ENCODE measurements at places on chromosomes 12 and 14.

DNA sequence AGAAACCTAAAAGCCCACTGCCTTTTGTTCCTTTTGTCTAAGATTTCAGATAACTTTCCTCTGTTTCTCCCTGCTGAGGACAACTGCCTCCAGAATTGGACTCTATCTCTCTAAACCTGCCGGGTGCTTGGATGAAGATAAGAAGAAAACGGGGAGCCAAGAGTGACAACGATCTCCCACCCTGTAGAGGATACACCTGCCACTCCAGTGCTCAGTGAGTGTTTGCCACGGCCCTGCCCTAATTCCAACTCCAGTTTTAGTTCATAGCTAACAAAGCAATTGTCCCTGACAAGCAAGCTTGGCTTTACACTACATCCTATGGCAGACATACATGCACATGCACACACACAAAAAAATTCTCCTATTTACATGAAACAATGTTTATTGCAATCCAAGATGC is 39.3 kb downstream of the EPS8 start:
- no peak for DNase-seq

DNA sequence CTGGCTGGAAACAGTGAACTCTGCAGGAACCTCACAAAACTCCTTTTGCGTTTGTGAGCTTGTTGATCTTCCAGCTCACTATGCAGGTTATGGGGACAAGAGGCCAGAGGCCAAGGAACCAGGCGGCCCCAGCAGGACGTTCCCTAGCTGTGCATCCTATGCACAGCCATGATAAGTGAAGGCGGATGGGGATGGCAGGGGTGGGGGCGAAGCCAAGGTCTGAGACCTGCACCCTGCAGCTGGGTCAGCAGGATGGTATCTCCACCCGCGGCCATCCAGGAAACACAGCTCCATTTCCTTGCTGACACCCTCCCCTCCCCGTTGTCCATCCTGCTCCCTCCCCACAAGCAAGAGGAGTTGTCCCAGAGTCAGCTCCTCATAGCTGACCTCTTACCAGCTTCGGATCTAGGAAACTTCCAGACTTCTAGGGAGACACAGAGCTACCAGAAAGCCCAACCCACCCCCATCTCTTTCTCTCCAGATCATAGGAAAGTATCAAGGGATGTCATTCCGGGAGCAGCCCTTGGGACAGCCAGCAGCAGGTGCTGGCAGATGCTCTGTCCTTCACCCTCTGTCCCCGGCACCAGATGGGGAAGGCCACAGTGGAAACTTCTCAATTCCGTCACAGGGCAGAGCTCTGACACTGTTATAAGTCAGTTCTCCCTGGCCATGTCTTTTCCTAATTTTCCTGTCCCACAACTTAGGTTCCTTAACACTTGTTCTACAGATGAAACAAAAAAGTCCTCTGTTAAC is 9.4 kb downstream of the ZBTB39 start:
- no peak for DNase-seq

- DNase-seq = no peak
Measured at GRCh38 chr12:80794551-80794950, 77.8 kb downstream of the MYF5 start.

DNA sequence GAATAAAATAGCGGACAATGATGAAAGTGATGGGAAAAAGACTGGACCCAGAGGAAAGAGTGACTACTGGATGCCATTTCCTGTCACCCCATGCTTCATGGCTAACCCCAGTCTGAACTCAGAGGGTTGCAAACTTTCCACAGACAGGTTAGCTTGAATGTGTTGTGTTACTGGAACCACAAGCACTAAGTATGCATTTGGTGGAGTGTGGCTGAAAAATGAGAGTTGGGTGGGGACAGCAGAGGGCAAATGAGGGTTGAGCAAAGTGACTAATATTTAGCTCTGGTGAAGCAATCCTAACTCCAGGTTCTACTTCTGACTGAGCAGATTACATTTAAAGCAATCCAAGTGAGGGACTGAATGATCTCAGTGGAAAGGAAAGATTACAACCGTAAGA is 1.6 kb downstream of the SLC16A7 start:
- DNase-seq = peak; percentile 49

- no peak for DNase-seq
Measured at GRCh38 chr12:56001487-56002100, 4.5 kb downstream of the SUOX start.

DNA sequence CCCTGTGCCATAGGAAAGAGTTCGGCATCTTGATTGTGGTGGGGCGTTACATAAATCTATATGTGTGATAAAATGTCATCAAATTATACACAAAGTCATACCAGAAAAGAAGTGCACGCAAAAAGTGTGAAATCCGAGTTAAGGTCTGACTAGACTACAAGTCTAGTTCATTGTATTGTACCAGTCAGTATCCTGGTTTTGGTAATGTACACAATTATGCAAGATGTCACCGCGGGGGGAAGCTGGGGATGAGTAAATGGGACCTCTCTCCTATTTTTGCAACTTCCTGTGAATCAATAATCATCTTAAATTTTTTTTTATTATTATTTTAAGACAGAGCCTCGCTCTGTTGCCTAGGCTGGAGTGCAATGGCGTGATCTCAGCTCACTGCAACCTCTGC is 43.2 kb upstream of the BCL11B start:
- no peak for DNase-seq

- DNase-seq = no peak
Measured at GRCh38 chr14:102828151-102828550, 50.9 kb downstream of the TRAF3 start.

DNA sequence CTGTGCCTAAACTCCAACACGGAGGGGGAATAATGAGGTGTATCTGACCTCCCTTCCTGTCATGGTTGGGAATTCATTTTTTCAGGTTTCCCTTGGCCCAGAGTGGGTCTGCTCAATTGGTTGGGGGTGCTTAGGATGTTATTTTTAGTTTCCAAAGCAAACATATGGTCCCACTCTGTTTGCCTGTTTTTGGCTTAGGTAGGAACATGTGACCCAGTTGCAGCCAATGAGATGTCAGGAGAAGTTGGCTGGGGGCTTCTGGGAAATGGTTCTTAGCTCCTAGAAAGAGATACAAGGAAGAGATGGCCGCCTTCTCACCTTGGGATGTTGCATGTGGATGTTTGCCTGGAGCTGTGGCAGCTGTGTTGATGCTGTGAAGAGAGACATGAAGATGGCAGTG is 147.9 kb upstream of the RFLNA start:
- DNase-seq = no peak

Data from stimulated activated CD4-positive, alpha-beta T cell treated with anti-CD3 and anti-CD28 coated beads, Interleukin-2, amount 100 ng/mL, for 24 hours (primary cell).